ENCODE measurements at places on chromosomes 1 and 21. TPM values are rescaled to one million over a fixed set of nuclear protein-coding genes. Genes with fewer than 3 reads are reported as not detected.
A peak's percentile ranks its signal among the peaks of the same experiment; 100 is the strongest.

TBX19 gene
- 0.75 TPM for total RNA-seq

DNA sequence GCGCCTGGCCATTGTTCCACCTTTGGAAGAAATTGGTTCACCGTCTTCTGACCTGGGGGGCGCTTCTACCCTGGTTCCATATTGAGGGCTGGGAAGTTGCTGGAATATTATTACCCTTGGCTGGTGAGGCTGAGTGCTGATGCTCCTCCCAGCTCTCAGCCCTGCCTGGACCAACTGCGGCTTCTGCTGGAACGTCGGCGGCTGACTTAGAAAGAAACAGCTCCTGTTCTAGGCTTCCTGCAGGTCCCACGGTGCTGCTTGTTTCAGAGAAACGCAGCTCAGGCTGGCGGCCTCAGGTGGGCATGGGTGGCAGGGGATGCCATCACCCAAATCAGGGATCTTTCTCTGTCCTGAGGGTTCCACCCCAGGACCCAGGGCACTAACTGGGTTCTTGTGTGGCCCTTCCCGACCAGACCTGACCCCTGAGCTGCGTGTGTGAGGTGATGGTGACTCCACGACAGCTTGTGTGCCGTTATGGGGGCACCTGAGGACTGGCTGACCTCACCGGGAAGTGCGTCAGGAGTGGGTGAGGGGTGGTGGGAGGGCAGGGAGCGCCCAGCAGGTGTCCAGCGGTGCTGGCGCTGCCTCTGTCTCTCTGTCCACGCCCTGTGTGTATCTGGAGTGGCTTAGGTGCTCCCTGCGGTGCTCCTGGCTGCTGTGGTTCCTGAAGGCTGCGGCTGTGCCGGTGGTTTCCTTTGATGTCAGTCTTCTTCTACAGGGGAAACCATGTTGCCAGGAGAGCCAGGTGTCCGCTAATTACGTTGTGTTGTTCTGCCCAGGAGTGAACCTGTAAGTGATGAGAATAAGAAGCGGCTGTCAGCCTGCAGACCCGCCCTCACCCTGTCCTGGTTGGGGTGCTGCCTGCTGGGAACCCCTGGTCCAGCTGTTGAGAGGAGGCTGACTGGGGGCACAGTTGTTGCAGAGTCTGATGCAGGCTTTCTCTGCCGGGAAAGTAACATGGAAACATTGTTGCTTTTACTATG lies 8.9 kb downstream of the SKI start:
- no peak for DNase-seq

ST6GALNAC3 gene
- 0.50 TPM for total RNA-seq

DNA sequence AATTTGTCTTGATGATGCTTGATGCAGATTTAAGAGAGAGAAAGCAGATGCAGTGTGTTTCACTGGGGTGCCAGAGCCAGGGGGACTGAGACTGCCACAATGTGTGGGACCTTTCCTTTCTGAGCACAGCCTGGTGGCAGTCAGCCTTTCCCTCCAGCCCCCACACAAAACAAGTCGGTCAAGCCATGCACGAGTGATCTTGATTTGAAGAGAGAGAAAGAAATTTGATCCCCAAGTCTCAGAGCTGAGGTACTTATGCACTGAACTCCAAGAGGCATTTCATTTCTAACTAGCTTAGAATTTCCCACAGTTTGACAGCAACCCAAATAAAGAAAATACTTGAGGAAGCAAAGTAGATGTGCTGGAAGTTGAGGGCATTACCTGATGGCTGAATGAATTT lies 193.8 kb downstream of the ST6GALNAC3 start:
- peak; percentile 50 for DNase-seq

VWA5B1 gene
- 0.05 TPM for total RNA-seq

GRCh38 chr1:45275054-45275453 lies 51.6 kb upstream of the HPDL start:
- no peak for DNase-seq

RXFP4 gene
- total RNA-seq, result not detected

DNA sequence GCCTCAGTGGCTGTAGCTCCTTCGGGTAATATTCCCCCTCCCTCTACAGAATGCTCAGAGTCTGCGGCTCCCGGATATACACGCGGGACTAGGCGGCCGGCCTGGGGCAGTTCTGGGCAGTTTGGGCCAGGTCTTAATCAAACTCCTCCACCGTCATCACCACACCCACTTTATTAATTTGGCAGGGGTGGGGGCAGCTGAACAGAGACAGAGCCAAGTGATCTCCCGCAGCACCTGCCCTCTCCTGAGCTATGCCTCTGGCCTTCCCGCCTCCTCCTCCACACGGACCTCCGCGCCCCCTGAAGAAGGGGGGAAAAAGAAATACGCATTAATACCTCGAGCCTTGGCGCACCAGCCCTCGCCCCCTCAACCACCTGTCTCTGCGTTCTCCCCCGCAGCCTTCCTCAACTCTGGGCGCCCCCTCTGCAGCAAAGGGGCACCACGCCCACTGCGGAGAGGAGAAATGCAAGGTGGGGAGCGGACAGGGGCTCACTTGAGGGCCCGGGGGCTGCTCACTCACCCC lies 42.6 kb downstream of the CD34 start:
- DNase-seq, result no peak

MASP2 gene
- not detected for total RNA-seq

GRCh38 chr1:227559499-227559898 lies 3.9 kb upstream of the ZNF678 start:
- no peak for DNase-seq

S100A7 gene
- total RNA-seq, result not detected

- no peak for DNase-seq
Measured at GRCh38 chr1:205088341-205088740, 4.1 kb upstream of the TMEM81 start.

NR1I3 gene
- not detected for total RNA-seq

GRCh38 chr21:41208376-41208763 lies 40.4 kb downstream of the BACE2 start:
- DNase-seq, result no peak

GRCh38 chr1:8831340-8831739 lies 13.9 kb upstream of the RERE start:
- DNase-seq, result no peak

GRCh38 chr1:172609528-172609927 lies 49.4 kb upstream of the FASLG start:
- DNase-seq, result peak; percentile 42

DNA sequence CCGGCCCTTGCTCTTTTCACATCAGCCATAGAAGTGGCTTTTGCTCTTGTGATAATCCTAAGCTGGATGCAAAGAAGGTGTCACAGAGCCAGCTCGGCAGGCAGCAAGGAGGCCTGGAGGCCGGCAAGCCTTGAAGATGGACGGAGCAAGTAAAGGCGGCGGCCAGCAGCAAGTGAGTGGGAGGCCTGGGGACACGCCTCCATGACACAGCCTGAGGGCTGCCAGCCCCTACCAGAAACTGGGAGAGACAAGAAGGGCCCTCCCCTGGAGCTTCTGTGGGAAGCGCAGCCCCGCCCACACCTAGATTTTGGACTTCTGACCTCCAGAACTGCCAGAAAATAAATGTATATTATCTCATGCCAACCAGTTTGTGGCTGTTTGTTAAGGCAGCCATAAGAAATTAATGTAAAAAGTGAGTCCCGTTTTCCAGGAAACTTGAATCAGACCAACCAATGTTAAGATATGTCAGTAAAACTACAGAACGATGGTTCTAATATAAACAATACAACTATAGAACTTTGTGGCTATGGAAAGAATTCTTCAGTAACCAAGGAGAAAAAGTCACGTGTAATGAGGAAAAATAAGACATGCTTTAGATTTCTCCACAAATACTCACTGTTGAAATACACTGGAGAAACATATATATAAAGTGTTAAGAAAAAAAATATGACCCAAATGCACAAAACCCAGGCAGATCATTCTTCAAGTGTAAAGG lies 49.9 kb downstream of the BACE2 start:
- no peak for DNase-seq

GRCh38 chr1:76336931-76337371 lies 262.4 kb downstream of the ST6GALNAC3 start:
- peak; percentile 82 for DNase-seq

DNA sequence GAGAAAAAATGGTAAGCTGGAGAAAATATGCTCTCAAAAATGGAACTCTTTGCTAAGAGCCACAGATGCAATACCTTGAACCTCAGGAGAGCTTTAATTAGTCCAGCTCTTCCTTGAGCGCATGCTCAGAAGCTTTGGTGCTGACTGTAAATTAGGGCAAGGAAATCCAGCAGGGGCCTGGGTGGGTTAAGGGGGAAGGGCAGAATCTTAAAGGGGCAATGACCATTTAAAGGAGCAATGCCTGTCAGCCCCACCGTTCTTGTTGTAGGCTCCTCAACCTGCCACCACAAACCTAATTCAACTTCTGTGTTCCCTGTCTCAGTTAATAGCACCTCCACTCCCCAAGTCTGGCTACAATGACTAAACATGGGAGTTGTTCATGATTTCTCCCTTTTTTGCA lies 6.8 kb upstream of the SLC22A15 start:
- DNase-seq, result peak; percentile 38

- no peak for DNase-seq
Measured at GRCh38 chr1:169708647-169709046, 2.8 kb downstream of the SELL start.

SGIP1 gene
- total RNA-seq, result 6.1 TPM

DNA sequence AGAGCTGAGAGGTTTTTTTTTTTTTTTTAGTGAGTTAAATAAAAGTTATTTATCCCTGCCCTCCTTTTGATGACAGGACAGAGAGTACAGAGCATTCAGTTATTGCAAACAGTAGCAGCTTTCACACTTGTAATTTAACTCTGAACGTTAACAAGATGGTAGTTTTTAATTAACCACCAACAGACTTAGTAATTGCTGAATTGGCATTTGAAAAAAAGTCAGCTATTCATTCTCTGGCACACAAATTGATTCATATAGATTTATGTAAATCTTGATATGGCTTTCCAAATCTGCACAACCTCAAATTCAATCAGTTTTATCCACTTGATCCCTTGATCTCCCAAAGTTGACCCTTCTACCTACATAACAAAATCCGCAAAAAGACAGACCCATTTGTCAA lies 918 bp downstream of the LEMD1 start:
- no peak for DNase-seq

- peak; percentile 90 for DNase-seq
Measured at GRCh38 chr1:78277253-78277652, 213.5 kb upstream of the PTGFR start.

DNA sequence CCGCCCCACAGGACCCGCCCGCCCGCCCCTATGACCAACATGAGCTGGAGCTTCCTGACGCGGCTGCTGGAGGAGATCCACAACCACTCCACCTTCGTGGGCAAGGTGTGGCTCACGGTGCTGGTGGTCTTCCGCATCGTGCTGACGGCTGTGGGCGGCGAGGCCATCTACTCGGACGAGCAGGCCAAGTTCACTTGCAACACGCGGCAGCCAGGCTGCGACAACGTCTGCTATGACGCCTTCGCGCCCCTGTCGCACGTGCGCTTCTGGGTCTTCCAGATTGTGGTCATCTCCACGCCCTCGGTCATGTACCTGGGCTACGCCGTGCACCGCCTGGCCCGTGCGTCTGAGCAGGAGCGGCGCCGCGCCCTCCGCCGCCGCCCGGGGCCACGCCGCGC lies 7.9 kb upstream of the IBA57 start:
- no peak for DNase-seq

- peak; percentile 41 for DNase-seq
Measured at GRCh38 chr1:202656951-202657646, 53.2 kb downstream of the SYT2 start.

DNA sequence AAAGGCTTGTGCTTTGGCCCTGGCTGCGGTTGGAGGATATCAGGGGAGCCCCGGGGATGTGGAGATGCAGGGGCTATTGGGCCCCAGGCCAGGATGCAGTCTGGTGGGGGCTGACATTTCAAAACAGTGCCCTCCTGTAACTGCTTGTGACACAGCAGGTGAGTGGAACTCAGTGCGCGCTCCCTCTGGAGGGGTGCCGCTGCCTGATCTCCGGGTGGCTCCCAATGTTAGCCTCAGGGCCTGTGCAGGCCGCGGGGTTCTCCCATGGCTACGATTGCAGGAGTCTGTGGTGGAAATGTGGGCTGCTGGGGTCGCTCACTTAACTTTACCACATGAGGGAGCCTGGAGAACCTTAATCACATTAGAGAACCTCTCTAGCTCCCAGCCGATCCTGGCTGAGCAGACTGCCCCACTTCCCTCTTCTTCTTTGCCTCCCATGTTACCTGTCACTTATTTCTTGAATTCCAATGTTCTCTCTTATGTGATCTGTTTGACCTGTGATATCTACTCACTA lies 163.2 kb downstream of the FMN2 start:
- no peak for DNase-seq

MPL gene
- total RNA-seq, result not detected

GRCh38 chr1:210151052-210151672 lies 81.4 kb upstream of the SERTAD4 start:
- peak; percentile 68 for DNase-seq

ADGRB2 gene
- total RNA-seq, result 0.69 TPM

GRCh38 chr1:213162862-213163261 lies 111.8 kb downstream of the RPS6KC1 start:
- DNase-seq, result no peak

DNA sequence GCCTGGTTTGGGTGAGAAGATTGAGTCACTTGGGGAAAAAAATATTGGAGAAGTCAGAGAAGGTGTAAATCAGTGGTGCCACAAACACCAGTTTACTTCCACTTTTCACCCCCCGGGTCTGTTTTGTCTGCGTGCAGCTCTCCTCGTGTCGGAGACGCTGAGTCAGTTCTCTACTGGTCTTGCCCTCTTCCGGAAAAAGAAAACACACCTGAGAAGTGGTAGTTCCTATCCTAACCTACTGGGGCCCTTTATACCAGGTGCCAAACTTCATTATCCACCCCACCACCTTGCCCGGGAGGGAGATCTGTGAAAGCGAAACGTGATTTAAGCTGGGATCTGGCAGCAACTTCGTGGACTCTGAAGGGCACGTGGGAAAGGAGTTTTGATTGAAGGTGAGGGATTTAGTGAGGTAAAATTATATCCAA lies 855 bp upstream of the IVNS1ABP start:
- DNase-seq, result peak; percentile 84

CENPF gene
- 8.7 TPM for total RNA-seq

- no peak for DNase-seq
Measured at GRCh38 chr1:177333936-177334595, 163.3 kb downstream of the BRINP2 start.

NGF gene
- total RNA-seq, result not detected

GRCh38 chr1:1561801-1562470 lies 12.7 kb downstream of the SSU72 start:
- DNase-seq, result no peak

FCGR3B gene
- total RNA-seq, result not detected

GRCh38 chr1:53949023-53949990 lies 3.2 kb downstream of the LRRC42 start:
- peak; percentile 51 for DNase-seq
